ENCODE measurements at places on chromosomes 5 and 9.

DNA sequence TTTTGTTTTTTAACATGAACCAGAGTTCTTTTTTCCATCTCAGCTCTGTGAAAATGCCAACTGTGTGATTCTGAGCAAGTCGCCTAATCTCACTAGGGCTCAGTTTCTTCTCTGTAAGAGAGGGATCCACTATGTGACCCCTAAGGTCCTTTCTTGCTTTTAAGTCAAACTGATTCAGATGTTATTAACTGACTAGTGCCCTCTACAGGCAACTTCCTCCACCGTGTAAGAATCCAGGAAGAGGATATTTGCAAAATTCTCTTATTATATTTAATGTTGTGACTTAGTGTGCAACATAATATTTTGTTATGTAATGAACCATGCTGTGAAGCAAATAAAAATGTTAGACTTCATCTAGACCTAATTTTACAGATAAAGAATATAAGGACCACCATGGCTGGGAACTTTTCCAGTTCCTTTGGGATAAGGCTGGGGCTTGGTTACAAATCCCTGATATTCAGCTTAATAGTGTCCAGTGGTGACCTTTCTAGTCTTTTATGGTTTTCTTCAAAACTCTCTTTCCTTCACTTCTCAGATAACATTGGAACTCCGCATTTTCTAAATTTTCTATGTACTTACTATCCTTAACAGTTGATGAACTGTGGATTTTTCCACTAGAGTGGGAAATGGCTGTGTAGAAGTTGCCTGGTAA is 244.7 kb downstream of the PIK3R1 start:
- DNase-seq, result no peak

GRCh38 chr5:38678076-38678475 is 121.6 kb upstream of the LIFR start:
- no peak for DNase-seq

GRCh38 chr5:174750711-174751110 is 26.3 kb downstream of the MSX2 start:
- no peak for DNase-seq

- no peak for DNase-seq
Observed at GRCh38 chr5:178273665-178274541, 41.3 kb upstream of the PHYKPL start.

All from cerebellar nuclear complex (tissue), 1 donor.